ENCODE measurements at places on chromosomes 7 and 10.

DNA sequence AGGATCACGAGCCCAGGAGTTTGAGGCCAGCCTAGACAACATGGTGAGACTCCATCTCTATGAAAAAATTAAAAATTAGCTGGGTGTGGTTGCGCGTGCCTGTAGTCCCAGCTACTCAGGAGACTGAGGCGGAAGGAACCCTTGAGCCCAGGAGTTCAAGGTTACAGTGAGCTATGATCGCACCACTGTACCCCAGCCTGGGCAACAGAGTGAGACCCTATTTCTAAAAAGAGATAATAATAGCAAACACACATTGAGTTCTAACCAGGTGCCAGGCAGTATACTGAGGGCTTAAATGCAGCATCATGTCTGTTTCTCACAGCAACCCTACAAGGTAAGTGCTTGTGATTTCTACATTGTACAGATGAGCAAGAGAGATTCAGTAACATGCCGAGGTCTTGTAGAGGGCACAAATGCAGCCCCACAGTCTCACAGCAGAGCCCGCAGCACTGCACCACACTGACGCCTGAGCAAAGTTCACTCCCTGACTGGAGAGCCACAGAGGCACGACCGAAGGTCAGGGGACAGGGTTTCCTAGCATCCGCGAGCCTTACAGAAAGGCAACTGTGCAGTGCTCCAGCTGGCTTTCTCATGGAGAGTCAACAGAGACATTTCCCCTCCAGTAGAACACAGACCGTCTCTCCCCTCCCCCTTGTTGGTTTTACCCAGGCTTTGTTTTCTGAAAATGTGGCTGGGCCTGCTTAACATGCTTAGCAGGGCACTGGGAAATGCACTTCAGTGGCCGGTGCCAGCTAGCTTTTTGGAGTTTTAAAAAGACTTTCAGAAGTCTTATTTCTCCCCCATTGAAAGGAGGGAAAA lies 36.5 kb downstream of the PDSS1 start:
- DNase-seq = peak; percentile 67

DNA sequence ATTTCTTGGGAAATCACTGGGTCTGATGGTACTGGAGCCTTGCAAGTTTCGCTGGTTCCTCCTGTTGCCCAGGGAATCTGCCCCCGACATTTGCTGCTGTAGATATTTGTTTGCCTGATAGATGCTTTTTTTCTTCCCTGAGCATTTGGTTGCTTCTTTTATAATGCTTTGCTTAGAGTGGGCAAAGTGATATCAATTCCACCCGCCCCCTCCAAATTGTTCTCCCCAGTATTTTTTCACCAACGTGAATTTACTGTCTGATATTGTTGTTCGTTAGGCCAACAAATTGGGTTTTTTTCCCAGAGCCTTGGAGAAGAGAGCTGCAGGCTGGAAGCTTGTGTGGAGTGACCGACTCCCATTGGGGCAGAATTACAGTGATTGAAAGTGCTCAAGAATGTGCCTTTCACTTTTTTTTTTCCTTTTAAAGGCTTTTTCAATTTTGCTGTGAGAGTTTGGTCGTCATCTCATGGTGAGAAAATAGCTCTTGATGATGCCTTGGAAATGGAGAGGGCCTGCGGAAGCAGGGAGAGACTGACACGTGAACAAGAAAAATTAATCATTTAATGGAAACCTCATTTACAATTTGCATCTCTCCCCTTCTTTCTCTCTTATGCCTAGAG lies 2.5 kb downstream of the GRK5 start:
- no peak for DNase-seq

- peak; percentile 16 for DNase-seq
Measured at GRCh38 chr7:99557196-99557607, 1.2 kb upstream of the ZNF655 start.

DNA sequence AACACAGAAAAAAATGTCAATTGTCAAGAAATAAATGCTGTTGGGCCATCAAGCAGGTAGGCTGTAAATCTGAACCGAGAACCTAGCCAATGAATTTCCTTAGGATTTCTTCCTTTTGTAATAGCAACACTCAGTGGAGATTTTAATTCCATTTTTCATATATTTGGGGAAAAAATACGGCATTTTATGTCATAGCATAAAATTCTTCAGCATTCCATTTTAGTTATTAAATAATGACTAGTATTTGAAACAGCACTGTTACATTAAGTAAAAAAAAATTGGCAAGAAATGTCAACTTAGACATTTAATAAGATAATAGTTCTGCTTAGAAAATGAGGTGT lies 12.3 kb upstream of the VIM start:
- no peak for DNase-seq

- no peak for DNase-seq
Measured at GRCh38 chr7:2009541-2010001, 223.2 kb downstream of the MAD1L1 start.

GRCh38 chr10:78297997-78298396 lies 264.3 kb downstream of the RPS24 start:
- no peak for DNase-seq

GRCh38 chr7:112199035-112199655 lies 7.1 kb downstream of the DOCK4 start:
- no peak for DNase-seq

- DNase-seq = no peak
Measured at GRCh38 chr10:79335470-79336235, 11.6 kb upstream of the PPIF start.

- no peak for DNase-seq
Measured at GRCh38 chr7:7808626-7809025, 90.2 kb upstream of the RPA3 start.

- DNase-seq = no peak
Measured at GRCh38 chr7:6111041-6111440, 79.9 kb downstream of the ANKRD61 start.

- DNase-seq = peak; percentile 96
Measured at GRCh38 chr10:99913831-99914235, 95.9 kb downstream of the DNMBP start.

GRCh38 chr7:16874066-16874465 lies 7.7 kb downstream of the AGR3 start:
- DNase-seq = no peak

GRCh38 chr10:10685566-10685965 lies 332.1 kb upstream of the CELF2 start:
- DNase-seq = no peak

Measured in neural progenitor cell (in vitro differentiated cells).